Trophoblast cell (in vitro differentiated cells and primary cell): ENCODE measurements at places on chromosomes 13 and 19.

GRCh38 chr19:47489072-47489914 lies 5.3 kb upstream of the KPTN start:
- no peak for DNase-seq

- DNase-seq = no peak
These were observed at the start of gene CEACAM7 for GRCh38 chr19:41688098-41688497. Gene CEACAM7 (minus strand): TSS chr19:41688270. CDS start chr19:41688165, 105 bp downstream.

GRCh38 chr13:22049384-22049783 lies 378.5 kb downstream of the FGF9 start:
- DNase-seq = no peak

- no peak for DNase-seq
These were observed 29.6 kb upstream of the RCBTB2 start for GRCh38 chr13:48562296-48563066.

DNA sequence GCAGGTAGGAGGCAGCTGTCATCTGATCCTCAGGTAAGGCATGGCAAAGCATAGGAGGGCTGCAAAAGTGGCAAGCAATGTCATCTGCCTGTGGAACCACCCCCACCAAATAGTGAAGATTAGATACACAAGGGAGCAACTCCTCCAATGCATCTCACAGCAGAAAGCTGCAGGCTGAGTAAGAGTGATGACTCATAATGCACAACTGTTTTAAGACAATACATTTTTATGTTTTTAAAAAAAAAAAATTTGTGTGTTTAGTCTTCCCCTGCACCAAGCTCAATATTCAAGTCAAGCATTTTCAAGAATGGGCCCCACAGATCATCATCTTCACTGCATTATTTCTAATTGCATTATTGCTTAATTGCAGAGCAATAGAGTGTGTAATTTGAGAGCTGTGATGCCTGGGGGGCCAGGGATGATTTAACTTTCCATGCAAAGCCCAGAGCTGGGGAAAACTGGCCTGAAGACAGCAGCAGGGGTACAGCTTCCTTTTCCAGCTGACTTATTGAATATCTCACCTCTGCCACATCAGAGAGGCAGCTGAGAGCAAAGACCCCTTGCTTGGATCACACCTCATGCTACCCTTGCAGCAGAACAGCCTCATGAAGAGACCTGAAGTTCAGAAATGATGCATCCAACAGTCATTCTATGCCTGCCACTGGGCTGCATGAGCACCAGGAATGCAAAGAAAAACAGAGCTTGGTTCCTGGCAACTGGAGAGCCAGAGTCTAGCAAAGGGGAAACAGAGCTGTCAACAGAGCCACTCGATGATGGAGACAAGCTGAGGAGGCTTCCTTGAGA lies 22.7 kb upstream of the POP4 start:
- no peak for DNase-seq

DNA sequence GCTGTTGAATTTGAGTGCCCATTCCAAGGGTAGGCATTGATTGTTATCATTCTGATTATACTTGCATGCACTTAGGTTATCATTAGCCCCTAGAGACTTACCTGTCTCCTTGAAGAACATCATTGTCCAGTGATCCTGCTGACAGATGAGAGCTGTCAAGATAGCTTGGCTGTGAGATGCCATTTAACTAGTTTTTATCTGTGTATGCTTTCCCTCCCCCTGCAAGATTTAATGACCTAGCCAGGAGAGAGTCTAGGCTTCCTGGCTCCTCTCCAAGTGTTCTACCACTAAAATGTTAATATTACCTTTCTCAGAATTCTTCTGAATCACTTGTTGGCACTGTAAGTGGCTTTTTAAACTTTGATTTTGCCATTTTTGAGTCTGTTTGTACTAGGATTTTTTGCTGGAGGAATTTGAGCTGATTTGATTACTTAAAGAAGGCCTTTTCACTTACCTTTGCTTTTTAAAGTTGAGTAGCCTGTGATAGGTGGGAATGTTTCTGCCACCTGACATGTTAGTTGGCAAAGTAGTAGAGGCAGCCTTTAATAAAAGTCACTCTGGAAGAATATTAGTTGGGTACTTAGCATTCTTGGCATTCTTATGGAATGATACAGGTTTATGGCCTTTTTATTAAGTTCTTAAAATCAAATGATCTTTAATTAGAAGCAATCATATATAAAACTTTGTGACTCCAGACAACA lies 41.1 kb downstream of the ARHGAP35 start:
- DNase-seq = no peak

GRCh38 chr13:113238536-113238935 lies 29.1 kb downstream of the CUL4A start:
- DNase-seq = no peak

DNA sequence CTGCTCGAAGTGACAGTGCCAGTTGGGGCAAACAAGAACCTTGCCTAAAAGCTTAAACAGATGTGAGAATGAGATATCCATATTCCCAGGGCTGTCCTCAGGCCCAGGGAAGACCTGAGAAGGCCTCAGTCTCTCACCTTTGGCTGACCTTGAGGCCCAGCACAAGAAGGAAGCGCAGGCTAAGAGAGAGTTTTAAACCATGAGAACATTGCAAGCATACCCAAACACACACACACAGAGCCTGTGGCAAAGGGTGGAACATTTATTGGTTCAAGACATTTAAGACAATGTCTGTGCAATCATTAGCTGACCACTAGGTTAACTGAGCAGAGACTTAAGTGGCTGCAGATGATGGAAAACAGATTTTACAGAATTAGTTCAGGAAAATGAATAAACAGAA lies 248.2 kb downstream of the NBEA start:
- DNase-seq = no peak

GRCh38 chr19:41844601-41845000 lies at the start of gene LYPD4:
Gene LYPD4 (minus strand): TSS chr19:41844683. CDS start chr19:41839285, 5,398 bp downstream.
- DNase-seq = no peak

DNA sequence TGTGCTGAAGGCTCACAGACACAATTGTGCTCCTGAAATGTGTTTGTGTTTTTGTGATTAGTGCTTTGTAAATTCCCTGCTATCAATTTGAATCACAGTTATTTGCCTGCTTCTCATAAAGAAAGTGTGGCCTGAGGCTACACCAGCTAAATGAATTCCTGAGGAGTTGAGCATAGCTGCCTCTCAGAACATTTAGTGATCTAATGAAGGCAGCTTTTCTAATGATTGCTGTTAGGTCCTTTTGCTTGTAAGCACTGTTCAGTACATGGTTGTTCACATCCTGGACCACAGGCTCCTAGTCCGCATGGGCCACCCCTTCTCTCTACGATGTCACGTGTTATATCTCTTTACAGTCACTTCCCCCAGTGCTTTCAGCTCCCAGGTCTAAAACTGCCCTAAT lies 238.2 kb downstream of the B3GLCT start:
- no peak for DNase-seq

GRCh38 chr19:5788422-5788821 lies 2.5 kb downstream of the DUS3L start:
- no peak for DNase-seq

- DNase-seq = peak; percentile 23
These were observed 37.9 kb upstream of the UBL3 start for GRCh38 chr13:29888306-29888705.

- DNase-seq = no peak
These were observed 12.4 kb downstream of the ZIC5 start for GRCh38 chr13:99959127-99959539.

DNA sequence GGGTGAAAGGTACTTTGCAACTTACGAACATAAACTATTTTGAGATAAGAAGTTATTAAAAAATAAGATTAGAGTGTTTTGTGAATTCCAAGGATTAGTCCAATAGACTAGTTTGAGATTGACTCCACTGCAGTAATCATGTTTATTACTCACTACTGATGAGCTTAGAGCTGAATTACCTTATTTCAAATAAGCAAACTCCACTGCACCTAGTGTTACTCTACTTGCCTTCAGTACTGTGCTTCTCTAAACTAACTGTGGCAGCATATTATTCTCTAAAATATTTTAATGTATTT lies 111.7 kb downstream of the MIPEP start:
- DNase-seq = no peak

DNA sequence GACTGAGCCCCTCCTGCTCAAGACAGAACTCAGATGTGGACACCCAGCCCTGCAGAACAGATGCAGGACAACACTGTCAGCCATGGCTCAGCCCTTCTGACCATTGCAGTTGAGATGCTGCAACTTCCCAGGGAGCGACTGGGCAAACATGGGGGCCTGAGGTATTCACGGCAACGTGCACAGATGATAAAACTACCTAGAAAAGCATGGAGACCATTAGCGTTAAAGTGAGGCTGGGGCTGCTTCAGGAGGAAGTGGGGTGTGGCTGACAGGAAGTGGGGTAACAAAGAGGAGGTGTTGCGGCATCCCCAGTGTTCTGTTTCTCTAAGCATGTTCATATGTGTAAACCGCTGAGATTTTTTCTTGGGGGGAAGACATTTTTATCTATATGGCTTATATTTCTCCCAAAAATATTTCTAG lies 1.3 kb upstream of the SIGLEC9 start:
- no peak for DNase-seq

DNA sequence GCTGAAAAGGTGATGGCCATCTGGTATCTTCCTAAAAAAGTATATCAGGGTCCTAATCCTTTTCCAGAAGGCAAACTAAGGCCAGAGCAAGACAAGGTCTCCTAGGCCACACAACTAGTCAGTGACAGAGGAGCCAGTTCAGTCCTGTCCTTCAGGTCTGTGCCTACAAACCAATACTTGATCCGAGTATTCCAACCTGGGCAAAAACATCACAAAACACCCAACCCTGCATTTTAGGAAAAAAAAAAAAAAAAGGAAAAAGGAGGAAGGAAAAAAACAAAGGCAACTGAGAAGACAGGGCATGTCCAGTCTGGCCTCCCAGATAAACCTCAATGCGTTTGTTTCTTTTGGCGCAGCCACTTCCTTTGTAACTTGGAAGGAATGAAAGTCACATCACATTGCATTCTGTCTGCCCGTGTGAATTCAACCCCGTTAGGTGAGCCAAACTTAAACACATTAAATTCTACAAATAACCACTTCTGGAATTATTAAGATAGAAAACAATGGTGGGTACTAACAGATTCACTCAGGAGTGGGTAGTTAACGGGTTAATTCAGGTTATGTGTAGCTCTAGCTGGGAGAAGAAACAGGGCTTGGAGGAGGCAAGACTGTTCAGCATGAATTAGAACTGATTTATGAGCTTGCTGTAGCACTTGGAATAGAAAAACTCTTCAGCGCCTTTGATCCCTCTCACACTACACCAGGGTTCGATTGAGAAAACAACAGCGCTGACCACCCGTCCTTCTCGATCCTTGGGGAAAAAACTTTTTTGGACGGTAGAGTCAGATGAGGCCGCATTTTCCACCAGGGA lies 43.0 kb upstream of the HNRNPA1L2 start:
- no peak for DNase-seq

DNA sequence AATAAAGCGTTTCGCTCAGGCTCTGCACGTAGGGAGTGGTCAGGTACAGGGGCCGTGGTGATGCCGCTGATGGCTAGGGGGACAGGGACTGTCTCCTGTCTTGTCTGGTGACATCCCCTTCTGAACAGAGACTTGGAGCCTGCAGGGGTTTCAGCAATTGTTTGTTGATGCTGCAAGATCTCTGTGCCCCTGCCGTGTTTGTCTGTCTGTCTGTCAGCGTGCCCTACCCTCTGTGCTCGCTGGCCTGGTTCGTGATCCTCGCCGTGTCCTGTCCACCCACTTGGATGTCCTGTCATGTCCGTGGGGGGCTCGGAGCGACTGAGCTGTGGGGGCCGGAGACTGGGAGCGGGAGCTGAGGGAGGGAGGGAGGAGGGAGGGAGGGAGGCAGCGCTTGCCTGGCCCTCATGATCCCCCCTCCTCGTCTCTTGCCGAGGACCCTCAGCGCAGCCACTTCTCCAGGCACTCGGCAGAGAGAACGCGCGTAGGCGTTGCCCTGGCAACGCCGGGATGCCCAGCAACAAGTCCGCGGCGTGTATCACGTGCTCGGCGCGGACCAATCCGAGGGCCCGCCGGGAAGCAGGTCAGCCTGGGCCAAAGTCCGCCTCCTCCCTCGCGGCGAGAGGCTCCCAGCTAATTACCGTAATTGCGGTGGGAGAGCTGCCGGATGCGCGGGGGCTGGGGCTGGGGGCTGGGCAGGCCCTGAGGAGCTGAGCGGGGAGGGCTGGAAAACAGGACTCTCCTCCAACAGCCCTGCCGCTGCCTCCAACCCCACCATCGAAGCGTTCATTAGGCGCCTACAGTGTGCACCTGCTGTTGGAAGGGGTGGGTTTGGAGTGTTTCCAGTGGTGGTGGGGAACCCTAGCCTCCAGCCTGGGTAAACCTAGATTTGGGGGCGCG lies 31.9 kb upstream of the FEM1A start:
- peak; percentile 81 for DNase-seq

- no peak for DNase-seq
These were observed 68.1 kb downstream of the ERCC5 start for GRCh38 chr13:102913914-102914313.

- no peak for DNase-seq
These were observed 7.9 kb downstream of the SPATA13 start for GRCh38 chr13:24168392-24168750.

DNA sequence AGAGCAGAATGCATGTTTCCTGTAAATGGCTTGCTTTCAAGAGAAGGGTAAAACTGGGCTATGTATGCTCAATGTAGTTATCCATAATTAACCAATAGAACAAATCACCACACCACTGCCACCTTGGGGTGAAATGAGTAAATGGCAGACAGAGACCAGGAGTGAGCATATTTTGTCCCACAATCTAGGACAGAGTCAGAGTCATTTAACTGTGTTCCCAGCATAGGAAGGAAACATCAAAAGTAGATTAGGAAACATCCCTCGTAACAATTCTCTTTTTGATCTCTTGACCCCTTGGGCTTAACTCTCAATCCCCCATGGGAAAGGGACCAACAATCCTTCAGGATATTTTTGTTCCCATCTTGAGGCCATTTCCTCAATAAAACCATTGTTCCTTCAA lies 224.8 kb downstream of the NHLRC3 start:
- DNase-seq = peak; percentile 37

DNA sequence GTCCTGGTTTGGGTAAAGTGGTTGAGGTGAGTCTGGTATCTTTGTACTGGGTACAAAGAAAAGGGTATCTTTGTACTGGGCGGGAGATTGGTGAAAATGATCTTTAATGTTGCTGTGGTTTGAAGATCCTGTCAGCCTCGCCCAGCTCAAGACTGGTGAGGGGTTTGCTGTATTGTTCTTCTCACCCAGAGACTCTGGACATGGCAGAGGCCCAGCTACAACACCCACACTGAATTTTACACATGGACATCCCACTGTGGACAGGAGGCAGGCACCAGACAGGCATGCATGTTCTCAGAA lies 42.8 kb downstream of the TPT1 start:
- no peak for DNase-seq
